ENCODE measurements at places on chromosomes 12 and 14.

- DNase-seq, result peak; percentile 70
Measured at GRCh38 chr12:100375038-100375735, 18.3 kb downstream of the SLC17A8 start.

- no peak for DNase-seq
Measured at GRCh38 chr12:94951071-94951934, 52.2 kb downstream of the NDUFA12 start.

- DNase-seq, result no peak
Measured at GRCh38 chr12:49923035-49923644, 19.4 kb upstream of the FAIM2 start.

- no peak for DNase-seq
Measured at GRCh38 chr14:57254884-57255283, 13.8 kb downstream of the EXOC5 start.

GRCh38 chr12:124388679-124389137, 93.8 kb downstream of the RFLNA start:
- peak; percentile 24 for DNase-seq

DNA sequence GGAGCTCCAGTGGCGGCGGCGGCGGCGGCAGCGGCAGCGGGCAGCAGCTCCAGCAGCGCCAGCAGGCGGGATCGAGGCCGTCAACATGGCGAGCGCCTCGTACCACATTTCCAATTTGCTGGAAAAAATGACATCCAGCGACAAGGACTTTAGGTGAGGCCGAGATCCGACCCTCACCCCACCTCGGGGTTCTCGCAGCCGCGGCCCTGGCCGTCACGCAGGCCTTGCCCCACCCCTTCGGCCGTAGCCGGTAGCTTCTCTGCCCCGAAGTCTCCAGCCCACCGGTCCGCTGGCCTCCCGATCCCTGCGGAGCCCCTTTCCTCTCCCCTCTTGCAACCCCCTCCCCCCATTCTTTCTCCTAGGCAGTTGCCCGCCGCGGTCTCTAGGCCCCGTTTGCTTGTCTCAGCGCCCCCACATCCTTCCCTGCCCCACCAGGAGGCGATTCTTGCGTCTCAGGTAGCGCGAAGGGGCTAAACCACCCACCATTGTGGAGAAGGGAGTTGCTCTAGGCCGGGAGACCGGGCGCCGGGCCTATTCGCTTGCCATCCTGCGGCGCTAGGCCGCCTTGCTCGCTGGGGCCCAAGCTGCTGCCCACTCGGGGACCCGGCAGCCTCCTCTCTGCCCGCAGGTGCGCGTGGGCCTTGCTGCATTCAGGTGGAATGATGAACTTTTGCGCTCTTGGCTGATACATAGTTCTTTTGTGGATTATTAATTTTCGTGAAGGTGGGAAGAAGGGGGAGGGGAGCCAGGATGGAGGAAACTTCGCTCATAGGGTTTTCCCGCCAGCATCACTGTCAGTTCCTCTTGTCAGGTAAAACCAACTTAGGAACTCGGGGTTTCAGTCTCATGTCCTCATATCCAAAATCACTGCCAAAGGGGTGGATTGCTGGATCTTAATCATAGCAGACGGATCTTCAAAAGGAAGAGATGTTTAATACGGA, 745 bp downstream of the CAND1 start:
- DNase-seq, result peak; percentile 59

DNA sequence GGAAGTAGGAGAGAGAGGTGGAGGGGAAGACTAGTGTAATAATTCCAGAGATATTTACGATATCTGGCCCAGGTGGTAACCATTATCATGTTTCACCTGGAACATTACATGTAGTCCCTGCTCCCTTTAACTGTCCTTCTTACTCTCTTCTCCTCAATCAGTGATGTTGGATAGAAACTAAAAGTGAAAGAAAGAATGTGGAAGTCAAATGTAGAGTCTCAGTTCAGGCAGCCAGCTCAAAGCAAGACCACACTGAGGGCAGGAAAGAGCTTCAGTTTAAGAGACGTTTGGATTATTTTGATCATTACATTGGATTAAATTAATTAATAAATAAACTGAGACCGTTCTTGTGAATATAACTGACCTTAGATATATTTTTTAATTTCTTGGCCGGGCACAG, 594.4 kb downstream of the FLRT2 start:
- no peak for DNase-seq

DNA sequence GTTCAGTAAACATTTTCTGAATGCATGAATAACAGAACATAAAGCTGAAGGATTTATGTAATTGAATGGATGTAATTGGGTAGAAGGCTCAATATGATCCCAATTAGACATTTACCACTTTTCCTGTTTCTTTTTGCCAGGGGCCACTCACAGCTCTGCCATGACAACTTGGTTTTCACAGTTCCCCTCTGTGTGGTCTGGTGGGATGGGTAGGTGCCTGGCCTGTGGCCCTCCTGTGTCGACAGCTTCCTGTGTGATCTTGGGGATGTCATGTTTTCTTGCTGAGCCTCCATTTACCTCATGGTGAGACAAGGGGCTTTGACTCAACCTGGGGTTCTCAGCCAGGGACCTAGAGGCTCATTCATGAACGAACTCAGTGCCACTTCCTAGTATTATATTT, 12.6 kb upstream of the SERPINA10 start:
- DNase-seq, result no peak

DNA sequence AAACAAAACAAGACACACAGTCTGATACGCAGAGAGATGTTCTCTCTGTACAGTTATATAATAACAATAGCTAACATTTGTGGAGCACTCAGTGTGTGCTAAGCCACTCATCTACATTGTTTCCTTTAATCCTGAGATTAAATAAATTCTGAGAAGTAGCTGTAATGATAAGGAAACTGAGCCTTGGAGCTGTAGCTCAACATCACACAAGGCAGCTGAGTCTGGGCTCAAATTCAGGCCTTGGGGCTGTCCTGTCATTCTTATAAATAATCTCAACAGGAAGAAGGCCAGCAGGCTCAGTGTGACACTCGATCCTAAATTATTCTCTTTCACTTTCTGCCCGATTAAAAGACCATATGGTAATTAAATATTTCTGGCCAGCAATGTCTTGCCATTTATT, 24.5 kb downstream of the CDKN1B start:
- DNase-seq, result no peak

- DNase-seq, result no peak
Measured at GRCh38 chr12:1099158-1099557, 108.1 kb downstream of the ERC1 start.

DNA sequence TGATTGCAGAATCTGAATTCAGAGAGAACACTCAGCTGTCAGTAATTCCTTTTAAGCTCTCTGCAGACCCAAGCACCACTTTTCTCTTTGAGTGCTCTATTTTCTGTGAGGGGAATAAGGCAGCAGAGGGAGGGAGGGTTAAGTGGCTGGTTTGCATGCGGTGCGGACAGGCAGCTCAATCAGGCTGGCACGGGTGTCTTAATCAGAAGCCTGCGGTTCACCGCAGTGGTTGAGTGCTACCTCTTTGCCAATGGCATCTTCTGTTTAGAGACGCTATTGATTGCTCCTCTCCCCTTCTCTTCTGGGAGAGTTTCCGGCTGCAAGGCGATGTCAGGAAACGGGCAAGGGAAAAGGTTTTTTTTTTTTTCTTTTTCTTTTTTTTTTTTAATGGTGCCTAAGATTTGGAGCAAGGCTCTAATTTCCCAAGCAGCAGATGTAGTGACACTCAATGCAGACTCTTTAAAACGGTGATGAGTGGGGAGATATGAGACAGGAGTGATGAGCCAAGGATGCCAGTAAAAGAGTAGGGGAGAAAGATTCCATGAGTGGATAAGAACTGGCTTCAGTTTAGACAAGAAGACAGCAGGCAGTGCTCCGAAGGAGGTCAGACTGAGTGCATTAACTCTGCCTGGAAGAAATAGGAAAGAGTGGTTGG, 533.7 kb upstream of the SEL1L start:
- peak; percentile 68 for DNase-seq

- no peak for DNase-seq
Measured at GRCh38 chr12:29346769-29347421, 34.1 kb downstream of the ERGIC2 start.

Data from NCI-H1092 treated with DMSO at 0.1 percent for 48 hours (cell line).